Ecto neural progenitor cell (in vitro differentiated cells): ENCODE measurements at places on chromosomes 1 and 21.
A peak's percentile ranks its signal among the peaks of the same experiment; 100 is the strongest.

- DNase-seq: no peak
These were observed 22.5 kb upstream of the FRRS1 start for GRCh38 chr1:99788896-99789295.

GRCh38 chr21:46621457-46622182 lies 13.9 kb upstream of the PRMT2 start:
- DNase-seq: no peak

DNA sequence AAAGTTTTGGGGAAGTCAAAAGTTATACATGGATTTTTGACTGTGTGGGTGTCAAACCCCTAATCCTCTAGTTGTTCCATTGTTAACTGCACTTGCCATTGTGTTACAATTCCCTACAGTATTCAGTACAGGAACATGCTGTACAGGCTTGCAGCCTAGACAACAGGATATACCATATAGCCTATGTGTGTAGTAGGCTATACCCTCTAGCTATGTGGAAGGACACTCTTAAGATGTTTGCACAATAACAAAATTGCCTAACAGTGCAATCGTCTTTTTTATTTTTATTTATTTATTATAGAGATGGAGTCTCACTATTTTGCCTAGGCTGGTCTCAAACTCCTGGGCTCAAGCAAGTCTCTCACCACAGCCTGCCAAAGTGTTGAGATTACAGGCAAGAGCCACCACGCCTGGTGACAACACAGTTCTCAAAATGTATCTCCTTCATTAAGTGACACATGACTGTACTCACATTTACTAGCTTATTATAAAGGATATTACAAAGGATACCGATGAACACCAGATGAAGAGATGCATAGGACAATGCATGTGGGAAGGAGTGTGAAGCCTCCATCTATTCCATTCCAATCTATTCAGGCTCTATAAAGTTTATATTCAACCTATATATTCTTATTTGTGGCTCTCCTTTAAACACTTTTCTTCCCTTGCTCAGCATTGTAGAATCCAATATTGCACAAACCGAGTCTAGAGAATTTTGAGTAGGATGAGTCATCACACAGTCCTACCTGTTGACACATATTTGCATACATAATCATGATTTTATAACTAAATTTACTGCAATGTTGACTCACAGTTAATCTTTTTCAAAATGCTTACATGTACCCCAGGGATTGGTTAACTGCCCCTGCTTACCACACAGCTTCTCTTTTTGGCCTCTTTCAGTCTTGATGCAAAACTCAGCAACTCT lies 28.4 kb upstream of the CEP350 start:
- no peak for DNase-seq

DNA sequence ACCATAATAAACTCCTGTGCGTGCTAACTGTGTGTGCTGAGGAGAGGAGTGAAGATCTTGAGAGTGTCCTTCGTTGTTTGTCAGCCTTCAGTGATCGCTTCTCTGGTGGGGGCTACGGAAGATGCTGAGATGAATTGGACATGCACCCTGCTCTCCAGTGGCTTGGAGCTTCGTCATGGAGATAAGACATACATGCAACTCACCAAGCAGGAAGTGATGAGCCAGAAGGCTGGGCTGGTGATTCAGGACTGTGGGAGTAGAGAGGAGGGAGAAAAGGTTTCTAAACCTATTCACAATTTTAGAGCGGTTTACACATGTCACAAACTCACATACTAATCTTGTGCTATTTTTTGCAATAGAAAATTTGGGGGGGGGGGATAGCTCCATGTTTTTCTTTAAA lies 128.9 kb upstream of the ADAR start:
- no peak for DNase-seq

GRCh38 chr1:67342076-67342890 lies 34.6 kb downstream of the IL12RB2 start:
- DNase-seq: no peak

- no peak for DNase-seq
These were observed 263.2 kb downstream of the PCP4 start for GRCh38 chr21:40130476-40130875.

GRCh38 chr1:188825471-188825870 lies 1652.2 kb downstream of the BRINP3 start:
- no peak for DNase-seq

DNA sequence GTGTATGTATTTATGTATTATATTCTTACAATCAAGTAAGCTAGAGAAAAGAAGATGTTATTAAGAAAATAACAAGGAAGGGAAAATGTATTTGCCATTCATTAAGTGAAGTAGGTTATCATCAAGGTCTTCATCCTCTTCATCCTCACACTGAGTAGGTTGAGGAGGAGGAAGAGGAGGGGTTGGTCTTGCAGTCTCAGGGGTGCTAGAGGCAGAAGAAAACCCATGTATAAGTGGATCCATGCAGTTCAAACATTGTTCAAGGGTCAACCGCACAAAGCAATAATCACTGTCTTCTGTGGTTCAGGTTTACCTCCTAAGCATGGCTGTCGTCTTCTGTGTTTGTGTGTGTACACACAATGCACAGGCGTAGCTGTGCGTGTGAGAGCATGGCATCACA lies 16.9 kb downstream of the URB2 start:
- DNase-seq: no peak

- DNase-seq: no peak
These were observed 9.2 kb downstream of the C1orf21 start for GRCh38 chr1:184395937-184396480.

- peak; percentile 86 for DNase-seq
These were observed at the start of gene LPAR3 for GRCh38 chr1:84892705-84893618. Gene LPAR3 (minus strand): TSS chr1:84893206. CDS start chr1:84866120, 27,086 bp downstream.

GRCh38 chr1:82420584-82420983 lies 619.9 kb downstream of the ADGRL2 start:
- DNase-seq: no peak

DNA sequence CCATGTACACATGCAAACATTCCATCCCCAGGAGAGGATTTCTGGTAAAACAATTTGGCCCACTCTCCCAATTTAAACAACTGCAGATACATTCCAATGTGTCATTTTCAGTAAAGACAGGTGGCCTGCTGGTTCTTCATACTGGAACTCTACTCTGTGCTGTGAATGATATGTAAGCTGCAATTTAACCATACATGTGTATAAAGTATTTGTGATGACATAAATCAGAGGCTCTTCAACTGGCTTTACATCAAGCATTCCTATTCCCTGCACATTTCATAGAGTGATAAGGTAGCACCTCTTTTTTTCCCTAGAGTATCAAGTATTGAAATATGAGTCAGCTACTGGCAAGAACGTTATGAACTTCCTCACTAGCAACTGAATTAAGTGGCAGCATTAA lies 649.5 kb upstream of the ADGRL2 start:
- DNase-seq: no peak

DNA sequence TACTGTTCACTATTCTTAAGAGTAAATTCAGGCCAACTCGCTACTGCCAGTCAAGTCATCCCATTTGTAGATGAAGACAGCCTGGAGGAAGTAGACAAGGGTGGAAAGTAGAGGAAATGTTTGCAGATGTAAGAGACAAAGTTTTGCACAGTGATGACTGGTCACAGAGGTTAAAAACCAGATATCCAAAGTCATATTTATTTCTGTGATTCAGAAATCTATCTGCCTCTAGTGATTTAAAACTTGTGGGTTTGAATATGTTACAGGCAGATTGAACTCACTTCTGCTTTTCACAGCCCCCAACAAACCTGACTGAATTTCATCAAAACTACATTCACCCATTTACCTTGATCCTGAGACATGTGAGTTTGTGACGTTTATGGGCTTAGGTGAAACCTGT lies 484.7 kb upstream of the C1orf87 start:
- no peak for DNase-seq

DNA sequence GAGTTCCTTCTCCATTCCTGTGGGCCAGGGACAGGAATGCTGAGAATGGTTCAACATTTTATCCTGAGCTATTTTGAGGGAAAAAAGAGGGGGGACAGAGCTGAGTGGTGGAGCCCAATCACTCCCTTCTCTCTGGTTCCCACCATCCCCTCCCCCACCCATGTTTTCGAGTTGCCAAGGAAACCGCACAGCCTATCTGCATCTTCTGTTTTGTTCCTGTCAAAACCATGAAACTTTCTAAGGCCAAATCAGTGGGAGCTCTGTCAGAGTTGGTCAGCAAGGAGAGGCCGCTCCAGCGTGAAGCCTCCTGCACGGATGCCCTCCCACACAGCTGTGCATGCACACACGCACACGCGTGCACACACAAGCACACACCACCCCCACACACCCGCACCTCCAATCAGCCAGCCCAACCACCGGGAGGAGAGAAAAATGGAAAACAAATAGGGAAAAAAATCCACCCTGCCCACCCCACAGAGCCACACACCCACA lies 54.5 kb upstream of the ATP2B4 start:
- peak; percentile 80 for DNase-seq

GRCh38 chr1:35656148-35656862 lies 15.0 kb upstream of the PSMB2 start:
- no peak for DNase-seq

DNA sequence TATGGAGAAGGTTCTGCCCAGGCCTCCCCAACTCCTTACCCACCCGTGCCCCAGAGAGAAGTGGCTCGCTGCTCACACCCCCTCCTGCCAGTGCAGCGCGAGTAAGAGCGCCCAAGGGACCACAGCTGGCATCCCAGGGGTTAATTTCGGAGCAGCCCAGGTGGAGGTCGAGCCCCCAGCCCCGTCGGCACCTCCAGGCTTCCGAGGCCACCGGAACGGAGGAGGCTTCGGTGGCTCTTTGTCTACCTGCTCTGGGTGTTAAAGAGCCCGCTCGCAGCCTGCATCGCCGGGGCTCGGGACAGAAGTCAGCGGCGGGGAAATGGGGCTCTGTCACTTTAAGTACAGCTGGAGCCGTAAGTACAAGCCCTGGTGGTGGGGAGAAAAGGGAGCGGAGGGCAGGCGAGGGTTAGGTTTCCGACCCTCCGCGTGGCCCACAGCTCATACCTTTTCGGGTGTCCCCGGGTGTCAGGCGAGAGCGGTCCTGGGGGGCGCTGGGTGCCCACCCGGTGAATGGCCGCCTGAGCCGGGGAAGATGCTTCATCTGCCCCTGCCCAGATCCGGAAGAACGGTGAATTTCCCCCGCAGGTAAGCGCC lies 89.4 kb upstream of the IPO9 start:
- DNase-seq: peak; percentile 74

GRCh38 chr1:154760469-154760933 lies 109.6 kb downstream of the KCNN3 start:
- peak; percentile 85 for DNase-seq

GRCh38 chr1:40717955-40718354 lies 26.5 kb downstream of the NFYC start:
- DNase-seq: no peak

- no peak for DNase-seq
These were observed 71.0 kb downstream of the UBR4 start for GRCh38 chr1:19138958-19139581.

- DNase-seq: no peak
These were observed 142.4 kb downstream of the AK5 start for GRCh38 chr1:77424236-77424635.

DNA sequence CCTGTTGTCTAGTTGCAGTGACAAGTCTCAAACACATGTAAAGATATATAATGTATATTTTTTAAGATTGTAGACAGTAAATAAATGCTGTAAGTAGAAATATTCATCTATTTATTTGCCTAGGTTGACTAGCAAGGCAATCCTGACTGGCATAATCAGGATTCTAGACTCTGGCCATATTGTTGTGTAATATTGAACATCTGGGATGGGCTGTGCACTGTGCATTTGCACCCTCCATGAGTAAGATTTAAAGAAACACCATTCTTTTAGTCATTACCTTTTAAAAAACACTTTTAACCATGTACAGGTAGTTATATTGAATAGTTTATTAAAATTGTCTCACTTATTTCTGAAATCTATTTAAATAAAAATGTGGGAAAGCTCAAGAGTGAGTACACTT lies 32.4 kb downstream of the RASAL2 start:
- no peak for DNase-seq

GRCh38 chr1:223125766-223126165 lies 17.3 kb downstream of the TLR5 start:
- DNase-seq: no peak

DNA sequence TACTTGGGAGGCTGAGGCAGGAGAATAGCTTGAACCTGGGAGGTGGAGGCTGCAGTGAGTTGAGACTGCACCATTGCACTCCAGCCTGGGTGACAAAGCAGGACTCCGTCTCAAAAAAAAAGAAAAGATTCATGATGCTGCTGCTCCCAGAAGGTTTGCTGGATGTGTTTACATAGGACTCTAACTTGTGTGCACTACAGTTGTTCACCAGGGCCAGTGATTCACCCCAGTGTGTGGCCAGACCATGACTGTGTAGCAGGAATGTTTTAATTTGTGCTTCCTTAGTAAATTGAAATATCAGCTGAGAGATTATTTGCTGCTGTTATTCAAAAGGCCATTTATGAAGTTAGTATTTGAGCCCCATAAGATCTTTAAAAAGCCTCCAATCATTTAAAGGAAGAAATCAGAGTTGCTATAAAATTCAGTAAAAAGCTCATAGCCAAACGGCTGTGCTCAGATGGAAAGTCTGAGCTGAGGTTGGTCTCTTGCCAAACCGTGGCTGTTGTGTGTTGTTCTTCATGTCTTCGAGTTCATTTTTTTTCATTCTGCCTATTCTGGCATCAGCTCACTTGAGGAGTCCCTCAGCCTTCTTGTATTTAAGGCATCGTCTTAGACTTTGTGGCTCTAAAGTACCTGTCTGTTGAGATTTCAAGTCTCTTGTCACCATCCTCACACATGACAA lies 18.1 kb upstream of the PGD start:
- DNase-seq: no peak

GRCh38 chr1:160646711-160647328 lies at the start of gene SLAMF1:
Gene SLAMF1 (minus strand): TSS chr1:160647044. CDS start chr1:160646945, 99 bp downstream.
- no peak for DNase-seq

GRCh38 chr1:42921769-42922168 lies 36.9 kb downstream of the SLC2A1 start:
- DNase-seq: peak; percentile 20

GRCh38 chr1:152886085-152886484 lies 8.0 kb downstream of the SMCP start:
- no peak for DNase-seq

GRCh38 chr1:4404854-4405590 lies 249.4 kb upstream of the AJAP1 start:
- no peak for DNase-seq

DNA sequence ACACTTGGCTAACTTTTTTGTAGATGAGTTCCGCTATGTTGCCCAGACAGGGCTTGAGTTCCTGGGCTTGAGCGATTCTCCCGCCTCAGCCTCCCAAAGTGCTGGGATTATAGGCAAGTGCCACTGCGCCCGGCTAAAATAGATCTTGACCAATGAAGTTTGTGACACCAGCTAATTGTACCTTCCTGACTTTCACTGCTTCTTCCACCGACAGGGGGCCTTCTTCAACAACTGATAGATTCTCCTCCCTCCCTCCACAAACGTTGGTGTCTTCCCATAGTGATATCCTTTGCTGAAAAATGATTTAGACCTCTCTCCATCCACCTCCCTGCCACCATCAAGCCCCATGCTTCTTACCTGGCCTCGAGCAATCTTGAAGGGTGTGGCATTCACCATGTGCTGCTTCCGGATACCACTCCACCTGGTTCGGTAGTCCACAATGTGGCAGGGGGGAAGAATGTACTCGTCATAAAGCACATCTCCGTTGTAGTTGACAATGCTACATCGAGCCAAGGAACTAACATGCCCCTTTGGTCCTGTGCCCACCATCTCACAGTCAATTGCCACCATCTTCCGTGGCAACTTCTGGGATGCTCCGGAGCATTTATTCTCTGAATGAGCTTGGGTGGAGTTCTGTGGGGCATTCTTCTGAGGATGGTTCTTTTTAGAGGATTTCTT lies 1.6 kb upstream of the METTL25B start:
- DNase-seq: peak; percentile 70
